Stimulated activated CD4-positive, alpha-beta T cell treated with anti-CD3 and anti-CD28 coated beads, Interleukin-15, amount 100 ng/mL, for 24 hours (primary cell): ENCODE measurements at places on chromosomes 4 and X.
A peak's percentile ranks its signal among the peaks of the same experiment; 100 is the strongest.

DNA sequence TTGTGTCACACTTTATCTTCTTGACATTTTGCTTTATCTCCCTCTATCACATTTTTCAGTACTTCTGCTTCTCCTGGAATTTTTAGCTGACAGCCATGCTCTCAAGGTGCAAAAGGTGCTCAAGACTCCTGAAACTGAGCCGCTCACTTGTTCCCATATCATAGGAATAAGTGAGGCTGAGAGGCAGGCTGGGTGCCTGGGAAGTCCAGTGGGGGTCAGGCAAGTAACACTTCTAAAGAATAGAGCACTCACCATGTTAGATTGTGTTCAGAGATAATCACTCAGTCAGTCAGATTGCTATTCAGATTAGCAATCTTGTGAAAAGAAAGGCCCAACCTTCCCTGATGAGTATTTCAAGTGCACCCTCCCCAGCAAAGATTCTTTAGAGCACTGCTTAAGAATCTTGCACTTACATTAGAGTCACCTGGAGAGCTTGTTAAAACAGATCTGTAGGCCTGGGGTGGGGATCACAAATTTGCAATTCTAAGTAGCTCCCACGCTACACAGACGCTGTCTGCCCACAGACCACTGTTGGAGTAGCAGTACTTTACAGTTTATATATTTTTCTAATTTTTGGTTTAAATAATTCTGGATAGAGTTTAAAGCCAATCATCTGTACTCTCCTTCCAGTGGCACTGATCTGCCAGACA is 23.1 kb upstream of the LRAT start:
- no peak for DNase-seq

DNA sequence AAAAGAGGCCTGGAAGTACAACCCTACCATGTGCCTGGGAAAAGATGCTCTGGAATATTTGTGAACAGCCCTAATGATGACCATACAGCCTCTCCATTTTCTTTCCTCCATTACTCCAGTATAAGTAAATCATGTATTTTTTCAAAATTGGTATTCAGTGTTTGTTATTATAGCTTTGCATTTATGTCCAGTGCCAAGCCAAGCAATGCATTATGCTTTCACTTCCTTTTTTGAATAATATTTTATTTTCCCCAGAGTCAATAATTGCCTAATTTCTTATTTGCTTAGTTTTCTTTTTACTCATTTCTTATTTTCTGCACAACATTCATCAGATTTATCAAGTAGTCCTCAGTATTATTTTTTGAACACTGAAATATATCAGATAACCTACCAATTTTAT is 49.3 kb upstream of the EOLA2 start:
- DNase-seq: no peak

GRCh38 chr4:164116286-164116685 is 621.8 kb downstream of the TMA16 start:
- no peak for DNase-seq

- no peak for DNase-seq
These were observed 1147.6 kb upstream of the PCDH10 start for GRCh38 chr4:132001542-132001941.

- no peak for DNase-seq
These were observed 120.8 kb downstream of the DCLK2 start for GRCh38 chr4:150199056-150199455.

GRCh38 chrX:56813318-56813837 is 84.3 kb downstream of the NBDY start:
- peak; percentile 47 for DNase-seq

- DNase-seq: no peak
These were observed 24.9 kb upstream of the AMOT start for GRCh38 chrX:112865464-112866025.

- no peak for DNase-seq
These were observed 21.4 kb downstream of the PLAC1 start for GRCh38 chrX:134636851-134637250.

DNA sequence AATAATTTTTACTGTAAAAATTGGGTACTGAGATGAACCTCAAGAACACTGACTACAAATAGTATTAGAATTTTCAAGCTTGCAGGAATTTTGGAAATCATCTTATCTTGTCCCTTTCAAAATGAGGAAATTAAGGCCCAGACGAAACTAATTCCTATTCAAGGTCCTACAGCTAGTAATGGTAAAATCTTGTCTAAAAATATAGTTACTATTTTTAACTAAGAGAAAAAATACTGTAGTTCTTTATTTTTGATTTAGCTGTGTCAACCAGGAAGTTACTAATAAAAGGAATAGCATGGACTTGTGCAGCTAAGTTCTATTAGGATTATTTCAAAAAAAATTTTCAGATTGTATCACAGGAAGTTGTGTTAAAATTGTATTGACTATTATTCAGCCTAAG is 12.7 kb downstream of the PRIMPOL start:
- DNase-seq: no peak

DNA sequence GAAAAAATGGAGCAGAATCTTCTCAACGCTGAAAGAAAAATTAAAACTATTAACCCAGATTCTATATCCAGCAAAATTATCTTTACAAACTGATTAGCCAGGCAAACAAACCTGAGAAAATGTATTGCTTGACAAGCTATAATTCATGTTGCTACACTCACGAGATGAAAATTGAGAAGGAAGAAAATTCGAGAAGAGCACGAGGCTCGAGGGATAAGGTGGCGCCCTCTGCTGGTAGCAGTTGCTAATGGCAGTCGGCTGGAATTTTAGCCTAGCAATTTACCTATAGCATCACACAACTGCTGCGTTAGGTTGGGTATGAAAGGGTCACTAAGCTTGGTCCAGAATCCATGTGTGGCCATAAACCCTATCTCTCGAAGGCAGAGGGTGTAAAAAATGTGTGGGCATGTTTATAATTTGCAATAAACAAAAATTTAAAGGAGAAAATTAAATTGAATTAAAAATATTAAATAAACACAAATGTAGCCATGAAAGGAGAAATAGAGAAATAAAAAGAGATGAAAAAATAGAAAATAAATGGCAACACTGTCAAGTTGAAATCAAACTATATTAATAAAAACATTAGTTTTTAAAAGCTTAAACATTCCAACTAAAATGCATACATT is 126.6 kb downstream of the PPP4R3C start:
- DNase-seq: peak; percentile 14

GRCh38 chr4:5750946-5751665 is 40.1 kb downstream of the EVC start:
- DNase-seq: no peak

GRCh38 chrX:39946822-39947221 is 150.9 kb downstream of the BCOR start:
- DNase-seq: no peak

GRCh38 chr4:100547541-100548199 is 29.8 kb upstream of the EMCN start:
- DNase-seq: no peak

- DNase-seq: no peak
These were observed 97.6 kb downstream of the CPE start for GRCh38 chr4:165476214-165477098.

GRCh38 chr4:181677621-181678020 is 565.6 kb upstream of the TENM3 start:
- DNase-seq: no peak

DNA sequence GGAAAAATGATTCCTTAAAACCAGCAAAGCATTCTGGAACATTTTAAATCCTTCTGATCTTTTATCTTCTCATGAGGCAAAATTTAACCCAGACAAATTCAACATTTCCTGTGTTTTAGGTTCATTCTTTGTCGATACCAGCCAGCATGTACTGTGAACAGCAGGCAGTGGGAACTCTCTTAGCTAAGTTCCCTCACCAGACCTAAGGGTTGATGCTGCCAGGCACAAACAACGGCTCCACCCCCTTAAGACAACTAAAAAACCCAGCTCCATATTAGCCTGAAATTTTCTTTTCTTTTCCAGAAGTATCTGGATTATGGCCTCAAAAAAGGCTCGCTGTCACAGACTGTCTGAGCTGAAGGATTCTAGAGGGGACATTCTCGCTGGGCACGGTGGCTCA is 2.4 kb upstream of the RBM47 start:
- no peak for DNase-seq

- no peak for DNase-seq
These were observed 390.6 kb downstream of the GPM6A start for GRCh38 chr4:175421506-175421905.
